ENCODE measurements at places on chromosomes 3 and 15. TPM values are rescaled to one million over a fixed set of nuclear protein-coding genes. Genes with fewer than 3 reads are reported as not detected.

Gene CCR5
- 18.2 TPM for total RNA-seq

- H3K4me3 ChIP-seq: no peak overlapping the region
- H3K36me3 ChIP-seq: no peaks in the 10 kb centered on the region
- no peaks in the 10 kb centered on the region for H3K27me3 ChIP-seq
- no peak for DNase-seq
- H3K27ac ChIP-seq: no peak overlapping the region
- H3K4me1 ChIP-seq: no peaks in the 10 kb centered on the region
Measured at GRCh38 chr15:80841541-80841940, 62.4 kb downstream of the CEMIP start.

DNA sequence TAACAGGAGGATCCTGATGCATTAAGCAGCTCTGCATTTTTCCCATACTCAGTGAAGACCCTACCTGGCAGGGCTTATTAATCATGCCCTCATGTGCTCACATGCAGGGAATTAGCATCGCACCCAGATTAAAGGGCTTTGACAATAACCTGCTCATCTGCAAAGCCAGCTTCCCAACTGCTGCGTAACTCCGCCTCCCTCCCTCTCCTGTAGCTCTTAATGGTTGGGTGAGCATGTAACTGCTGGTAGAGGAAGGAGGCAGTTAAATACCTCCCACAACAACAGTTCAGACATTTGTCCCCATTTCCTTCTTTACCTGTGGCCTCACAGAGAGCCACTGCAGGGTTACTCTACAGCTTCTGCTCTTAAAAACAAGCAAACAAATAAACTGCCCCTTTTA, 203.6 kb upstream of the WNT5A start:
- H3K4me3 ChIP-seq: no peak overlapping the region
- H3K4me1 ChIP-seq: no peaks in the 10 kb centered on the region
- H3K27me3 ChIP-seq: no peaks in the 10 kb centered on the region

DNA sequence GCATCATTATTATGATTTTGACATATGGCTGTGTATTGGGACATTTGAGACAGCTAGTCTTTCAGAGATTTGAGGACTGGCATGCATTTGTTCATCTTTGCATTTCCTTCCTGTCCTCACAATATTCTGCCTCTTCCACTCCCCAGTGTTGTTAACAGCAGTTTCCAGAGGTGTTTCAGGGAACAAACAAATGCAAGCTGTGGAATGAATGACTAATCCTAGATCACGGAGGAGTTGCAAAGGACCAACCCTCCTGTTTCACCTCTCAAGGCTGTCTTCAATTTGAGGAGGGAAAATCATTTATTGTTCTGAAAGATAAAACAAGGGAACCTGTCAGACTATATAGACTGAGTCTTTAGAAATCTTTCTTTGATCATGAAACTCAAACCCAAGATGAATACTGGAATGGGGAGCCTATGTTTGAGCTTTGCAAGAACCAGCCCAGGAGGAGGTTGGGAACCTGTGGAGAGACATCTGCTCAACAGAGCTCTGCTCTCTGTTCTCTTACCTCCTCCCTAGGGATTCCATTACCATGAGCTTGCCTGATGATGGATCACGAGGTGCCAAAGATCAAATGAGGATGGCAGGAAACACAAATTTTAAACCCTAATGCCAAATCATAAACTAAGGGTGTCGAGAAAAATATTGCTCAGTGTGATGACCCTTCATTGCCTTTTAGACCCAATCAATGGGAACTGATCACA, 68.5 kb downstream of the SLC7A14 start:
- no peak overlapping the region for H3K27ac ChIP-seq
- H3K36me3 ChIP-seq: no peaks in the 10 kb centered on the region
- no peaks in the 10 kb centered on the region for H3K4me1 ChIP-seq
- H3K4me3 ChIP-seq: no peak overlapping the region
- DNase-seq: no peak
- H3K27me3 ChIP-seq: peaks cover 5% of the 10 kb centered on the region

DNA sequence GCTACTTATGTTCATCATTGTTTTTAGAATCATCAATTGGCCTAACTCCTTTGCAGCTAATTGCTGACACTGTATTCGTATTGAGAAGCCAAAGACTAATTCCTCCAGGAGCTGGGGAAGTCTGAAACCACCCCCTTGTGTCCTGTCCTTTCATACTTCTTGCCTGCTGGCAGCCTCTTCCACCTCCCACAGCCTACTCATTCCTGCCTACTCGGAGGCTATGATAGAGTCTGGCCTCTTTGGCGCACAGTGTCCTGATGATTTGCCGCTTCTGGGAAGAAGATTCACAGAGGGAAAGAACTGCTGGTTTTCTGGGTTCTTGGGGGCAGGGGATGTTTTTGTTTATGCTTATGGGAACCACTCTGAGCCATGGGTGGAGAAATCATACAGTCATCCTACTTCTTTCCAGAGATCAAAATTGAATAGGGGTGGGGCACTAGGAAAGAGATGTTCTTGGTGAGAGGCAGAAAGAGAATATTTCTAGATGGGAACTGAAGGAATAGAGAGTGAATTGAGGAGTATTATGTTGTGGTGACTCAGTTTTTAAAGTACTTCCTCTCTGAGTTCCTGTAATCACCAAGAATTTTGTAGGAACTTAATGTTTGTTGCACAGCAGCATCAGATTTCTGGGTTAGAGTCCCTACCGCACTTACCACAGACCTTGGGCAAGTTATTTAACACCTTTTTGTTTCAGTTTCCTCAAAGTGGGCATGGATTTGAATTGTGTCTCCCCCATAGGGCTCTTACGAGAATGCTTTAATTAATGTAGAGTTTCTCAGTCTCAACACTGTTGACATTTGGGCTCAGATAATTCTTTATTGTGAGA, 22.1 kb upstream of the SCAANT1 start:
- H3K27ac ChIP-seq: no peak overlapping the region
- DNase-seq: peak; percentile 29
- H3K4me1 ChIP-seq: peaks cover 28% of the 10 kb centered on the region

DNA sequence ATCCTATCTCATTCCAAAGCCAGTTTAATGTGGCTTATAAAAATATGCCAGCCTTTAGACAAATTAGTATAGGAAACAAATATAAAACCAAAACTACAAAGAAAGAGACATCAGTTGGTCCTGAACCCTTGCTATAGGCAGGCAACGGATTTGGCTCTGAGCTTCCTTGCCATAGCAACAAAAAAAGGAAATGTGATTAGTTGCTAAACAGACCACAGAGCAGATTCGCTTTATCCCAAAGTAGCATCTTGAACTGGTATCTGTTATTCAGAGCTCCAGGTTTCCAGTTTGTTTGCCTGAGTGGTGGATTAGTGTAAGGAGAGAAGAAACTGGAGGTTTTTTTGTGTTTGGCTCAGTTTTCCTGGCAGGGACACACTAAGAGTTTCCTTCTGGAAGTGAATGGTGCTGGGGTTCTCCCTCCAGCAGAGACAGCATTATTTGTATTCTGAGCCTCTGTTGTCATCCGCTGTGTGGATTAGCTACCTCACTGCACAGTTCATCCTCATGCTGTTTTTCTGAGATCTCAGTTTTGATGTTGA, 44.1 kb downstream of the CHST2 start:
- no peak overlapping the region for H3K27ac ChIP-seq
- H3K36me3 ChIP-seq: no peaks in the 10 kb centered on the region
- DNase-seq: no peak
- H3K4me3 ChIP-seq: no peak overlapping the region
- peaks cover 38% of the 10 kb centered on the region for H3K4me1 ChIP-seq

Gene TF
- total RNA-seq: 0.52 TPM

- DNase-seq: no peak
- H3K27ac ChIP-seq: no peak overlapping the region
- H3K36me3 ChIP-seq: no peaks in the 10 kb centered on the region
- H3K27me3 ChIP-seq: peaks cover 8% of the 10 kb centered on the region
- no peaks in the 10 kb centered on the region for H3K4me1 ChIP-seq
Measured at GRCh38 chr15:65060641-65061397, 7.0 kb downstream of the RASL12 start.

DNA sequence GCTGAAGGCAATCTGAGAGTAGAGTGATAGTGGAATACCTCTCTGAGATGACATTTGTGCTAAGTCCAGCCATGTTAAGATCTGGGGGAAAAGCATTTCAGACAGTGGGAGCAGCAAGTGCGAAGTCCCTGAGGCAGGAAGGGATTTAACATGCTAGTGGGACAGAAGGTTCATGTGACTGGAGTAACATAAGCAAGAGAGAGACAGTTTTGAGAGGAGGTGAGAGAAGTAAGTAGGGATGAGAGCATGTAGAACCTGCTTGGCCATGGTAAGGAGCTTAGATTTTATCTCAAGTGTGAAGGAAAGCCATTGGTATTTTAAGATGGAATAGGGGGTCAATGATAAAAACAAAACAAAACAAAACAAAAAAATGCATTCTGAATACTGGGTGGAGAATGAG, 358.6 kb upstream of the KCNH8 start:
- H3K36me3 ChIP-seq: no peaks in the 10 kb centered on the region
- DNase-seq: no peak
- H3K4me3 ChIP-seq: no peak overlapping the region

- H3K27me3 ChIP-seq: no peaks in the 10 kb centered on the region
- DNase-seq: no peak
- peak overlapping the region; percentile 15 for H3K27ac ChIP-seq
- peaks cover 3% of the 10 kb centered on the region for H3K4me1 ChIP-seq
- H3K36me3 ChIP-seq: peaks cover 60% of the 10 kb centered on the region
- no peak overlapping the region for H3K4me3 ChIP-seq
Measured at GRCh38 chr15:75425966-75426500, 25.5 kb downstream of the SIN3A start.

DNA sequence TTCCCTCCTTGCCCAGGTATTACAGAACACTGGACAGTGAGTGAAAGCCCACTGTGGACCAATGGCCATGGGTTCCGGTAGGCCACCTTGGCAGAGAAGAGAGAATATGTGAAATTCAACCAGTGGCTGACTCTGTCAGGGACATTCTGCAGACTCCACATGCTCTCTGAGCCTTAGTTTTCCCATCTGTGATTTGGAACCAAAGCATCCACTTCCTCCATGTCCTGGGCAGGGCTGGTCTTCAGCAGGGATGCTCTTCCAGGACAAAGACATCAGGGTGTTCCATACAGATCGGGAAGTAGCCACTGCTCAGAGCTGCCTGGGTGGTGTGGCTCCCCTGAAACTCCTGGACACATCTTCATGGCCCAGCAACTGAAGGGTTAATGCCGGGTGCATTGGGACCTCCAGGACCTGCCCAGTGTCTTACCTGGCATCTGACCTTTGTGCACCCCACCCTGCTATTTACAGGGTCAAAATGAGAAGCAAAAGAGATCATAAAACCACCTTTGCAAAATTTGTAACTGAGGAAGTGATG, 28.3 kb upstream of the TRPM1 start:
- H3K4me3 ChIP-seq: no peak overlapping the region
- DNase-seq: no peak
- no peak overlapping the region for H3K27ac ChIP-seq

- DNase-seq: no peak
- H3K27me3 ChIP-seq: no peaks in the 10 kb centered on the region
- H3K4me1 ChIP-seq: no peaks in the 10 kb centered on the region
- no peak overlapping the region for H3K27ac ChIP-seq
Measured at GRCh38 chr3:47210863-47211405, 47.0 kb upstream of the SETD2 start.

GRCh38 chr15:25464383-25464782, 25.6 kb upstream of the UBE3A start:
- H3K4me1 ChIP-seq: no peaks in the 10 kb centered on the region
- H3K4me3 ChIP-seq: no peak overlapping the region
- H3K27ac ChIP-seq: no peak overlapping the region
- H3K27me3 ChIP-seq: peaks cover 1% of the 10 kb centered on the region
- no peaks in the 10 kb centered on the region for H3K36me3 ChIP-seq

DNA sequence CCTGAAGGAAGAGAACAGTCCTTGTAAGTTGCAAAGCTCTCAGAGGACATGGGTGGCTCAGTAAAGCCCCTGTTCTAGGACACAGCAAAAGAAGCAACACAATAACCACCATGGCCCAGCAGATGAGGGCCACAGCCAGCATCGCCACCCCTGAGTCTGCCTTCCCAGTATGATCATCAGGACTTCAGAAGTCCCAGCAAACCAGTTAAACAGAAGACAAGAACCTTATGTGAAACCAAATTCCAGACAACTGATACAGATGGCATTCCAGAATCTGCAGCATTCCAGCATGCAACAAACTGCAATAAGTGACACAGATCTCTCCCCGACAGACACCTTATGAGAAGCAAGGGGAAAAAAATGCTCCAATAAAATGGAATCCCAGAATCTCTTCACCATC, 30.4 kb downstream of the SPINK8 start:
- no peak overlapping the region for H3K4me3 ChIP-seq
- DNase-seq: no peak
- peaks cover 23% of the 10 kb centered on the region for H3K4me1 ChIP-seq
- peaks cover 3% of the 10 kb centered on the region for H3K27me3 ChIP-seq

DNA sequence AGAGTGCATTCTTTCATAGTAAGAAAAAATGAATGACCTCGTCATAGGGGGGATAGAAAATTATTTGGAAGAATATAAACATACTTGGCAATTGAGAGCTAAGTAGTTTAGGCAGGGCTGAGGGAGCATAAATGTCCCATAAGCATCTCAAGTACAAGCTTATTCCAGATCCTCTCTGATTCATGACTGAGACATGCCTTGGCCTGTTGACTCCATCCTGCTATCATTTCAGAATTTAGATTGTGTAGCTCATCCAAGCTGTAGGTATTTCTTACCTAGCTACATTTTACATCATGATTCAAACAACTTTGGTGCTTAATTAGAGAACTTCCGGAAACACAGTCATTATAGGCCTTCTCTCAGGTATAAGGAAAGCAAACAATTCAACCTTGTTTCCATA, 12.3 kb downstream of the POGLUT1 start:
- no peaks in the 10 kb centered on the region for H3K4me1 ChIP-seq
- no peaks in the 10 kb centered on the region for H3K27me3 ChIP-seq
- DNase-seq: no peak
- H3K4me3 ChIP-seq: no peak overlapping the region
- H3K36me3 ChIP-seq: peaks cover 67% of the 10 kb centered on the region

- DNase-seq: no peak
- H3K27ac ChIP-seq: no peak overlapping the region
- peaks cover 17% of the 10 kb centered on the region for H3K27me3 ChIP-seq
Measured at GRCh38 chr3:131543714-131544113, 40.9 kb upstream of the MRPL3 start.

DNA sequence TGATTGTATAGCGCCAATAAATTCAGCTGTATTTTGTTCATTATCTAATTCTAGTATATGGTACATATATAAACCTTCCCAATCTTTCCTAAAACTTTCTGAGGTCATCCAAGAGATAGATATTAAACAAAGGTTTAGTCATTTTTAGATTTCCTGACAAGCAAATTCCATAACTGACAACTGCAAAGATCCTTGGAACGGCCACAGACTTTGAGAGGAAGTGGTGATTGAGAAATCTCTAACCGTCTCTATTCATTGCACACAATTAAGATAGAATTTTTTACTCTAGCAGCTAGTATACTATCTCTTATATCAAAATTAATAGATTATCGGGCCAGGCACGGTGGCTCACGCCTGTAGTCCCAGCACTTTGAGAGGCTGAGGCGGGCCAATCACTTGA, 4.7 kb downstream of the CSNK1G1 start:
- H3K27ac ChIP-seq: no peak overlapping the region
- H3K27me3 ChIP-seq: no peaks in the 10 kb centered on the region
- no peak overlapping the region for H3K4me3 ChIP-seq
- peaks cover 7% of the 10 kb centered on the region for H3K36me3 ChIP-seq
- DNase-seq: no peak
- H3K4me1 ChIP-seq: peaks cover 9% of the 10 kb centered on the region

Gene CLDN16
- not detected for total RNA-seq
